ENCODE measurements at places on chromosomes 7 and 10.

GRCh38 chr7:116741625-116742316 lies 69.8 kb downstream of the MET start:
- DNase-seq: no peak

- no peak for DNase-seq
Measured at GRCh38 chr7:28984217-28984616, 26.1 kb upstream of the TRIL start.

DNA sequence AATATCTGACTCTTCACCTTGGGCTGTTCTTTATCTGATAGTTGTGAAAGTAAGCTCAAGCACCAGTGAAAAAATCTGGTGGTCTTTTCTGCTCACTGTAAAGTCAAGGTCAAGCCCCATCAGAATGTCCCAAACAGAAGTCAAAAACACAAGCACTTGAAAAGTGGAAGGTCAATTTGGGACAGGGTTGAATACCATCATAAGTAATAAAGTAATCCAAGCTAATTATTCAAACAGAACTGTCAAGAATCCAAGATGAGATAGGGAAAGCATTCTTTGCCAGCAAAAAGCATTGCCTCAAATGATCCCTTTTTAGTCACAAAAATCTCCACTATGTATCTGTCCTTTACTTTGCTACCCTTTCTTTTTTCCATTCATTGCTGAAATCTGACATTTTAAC lies 430.1 kb upstream of the NPVF start:
- no peak for DNase-seq

GRCh38 chr10:108691126-108691525 lies 1232.2 kb downstream of the XPNPEP1 start:
- DNase-seq: no peak

DNA sequence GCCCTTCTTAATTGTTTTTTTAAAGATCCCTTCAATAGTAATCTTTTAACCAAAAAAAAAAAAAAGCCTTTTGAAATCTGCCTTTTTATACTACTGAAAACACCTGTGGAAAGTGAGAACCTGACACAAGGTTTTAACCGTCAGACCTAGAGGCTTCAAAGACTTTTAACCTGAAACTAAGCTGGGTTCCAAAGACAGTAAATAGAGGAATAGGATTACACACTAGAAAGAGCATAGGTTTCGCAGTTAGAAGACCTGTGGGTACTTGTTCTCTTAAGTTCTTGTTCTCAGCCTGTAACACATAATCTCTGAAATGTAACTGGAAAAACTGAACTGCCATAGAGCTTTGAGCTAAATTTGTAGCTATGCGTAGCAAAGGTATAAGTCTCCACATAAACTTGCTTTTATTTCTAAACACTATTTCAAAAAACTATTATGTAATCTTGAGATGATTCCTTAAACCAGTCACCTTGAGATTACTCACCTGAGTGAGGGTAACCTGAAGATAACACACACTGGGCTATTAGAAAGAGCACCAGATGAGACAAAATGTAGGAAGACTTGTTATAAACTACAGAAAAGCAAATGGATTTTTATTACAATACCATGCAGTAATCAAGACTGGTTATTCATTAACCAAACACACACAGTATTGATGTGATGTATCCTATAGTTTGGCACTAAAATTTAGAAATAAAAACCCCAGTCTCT lies 196.6 kb upstream of the FRMD4A start:
- no peak for DNase-seq

DNA sequence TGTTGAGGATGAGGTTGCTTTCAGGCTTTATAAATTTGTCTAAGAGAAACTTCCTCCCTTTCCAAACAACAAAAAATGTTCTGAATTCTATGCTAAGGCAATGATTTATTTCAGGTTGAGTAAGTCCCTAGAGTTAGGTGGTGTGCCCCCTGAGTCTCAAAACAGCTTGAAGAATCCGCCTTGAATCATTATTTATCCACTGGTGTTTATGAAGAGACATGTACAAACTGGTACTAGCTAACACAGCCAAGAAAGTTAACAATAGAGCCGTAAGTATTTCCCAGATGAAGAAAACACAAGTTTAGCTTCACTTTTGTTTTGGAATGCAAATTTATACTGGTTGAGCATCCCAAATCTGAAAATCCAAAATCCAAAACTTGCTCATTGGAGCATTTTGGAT lies 66.2 kb upstream of the SRPK2 start:
- DNase-seq: no peak

- no peak for DNase-seq
Measured at GRCh38 chr10:72245949-72246525, 27.7 kb upstream of the DDIT4 start.

GRCh38 chr7:77954773-77955555 lies 156.4 kb downstream of the PHTF2 start:
- DNase-seq: no peak

- DNase-seq: no peak
Measured at GRCh38 chr10:49549640-49550346, 10.9 kb upstream of the ERCC6 start.

- DNase-seq: no peak
Measured at GRCh38 chr7:40865441-40866233, 730.8 kb downstream of the SUGCT start.

- DNase-seq: peak; percentile 71
Measured at GRCh38 chr7:23062452-23062851, 43.1 kb upstream of the KLHL7 start.

DNA sequence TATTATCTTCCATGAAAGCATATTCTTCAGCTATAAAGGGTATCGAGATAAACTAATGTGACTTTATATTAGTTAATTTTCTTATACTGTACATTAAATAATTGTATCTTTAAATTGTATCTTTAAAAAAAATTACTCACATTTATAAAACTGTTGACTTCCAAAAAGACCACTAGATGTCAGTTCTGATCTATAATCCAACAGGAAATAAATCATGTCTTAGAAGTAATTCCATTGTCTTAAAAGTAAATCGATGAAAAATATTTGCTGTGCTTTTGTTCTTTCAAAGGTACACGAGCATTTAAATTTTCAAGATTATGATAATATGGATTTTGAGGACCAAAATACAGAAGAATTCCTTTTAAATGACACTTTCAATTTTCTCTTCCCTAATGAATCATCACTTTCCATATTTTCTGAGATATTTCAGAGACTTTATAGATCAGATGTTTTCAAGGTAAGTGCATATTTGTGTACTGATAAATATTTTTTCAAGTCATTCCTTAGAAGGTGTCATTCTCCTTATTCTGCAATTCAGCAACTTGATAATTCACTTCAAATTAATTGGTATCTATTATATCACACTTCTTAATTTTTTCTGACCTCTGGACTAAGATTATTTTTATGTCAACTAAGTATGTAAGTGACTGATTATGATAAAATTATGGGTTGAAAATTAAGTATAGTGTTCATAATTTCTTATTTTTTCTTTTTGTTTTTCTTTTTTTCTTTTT lies 138.5 kb downstream of the CPED1 start:
- no peak for DNase-seq

GRCh38 chr10:102859911-102860310 lies 5.9 kb downstream of the BORCS7 start:
- no peak for DNase-seq

DNA sequence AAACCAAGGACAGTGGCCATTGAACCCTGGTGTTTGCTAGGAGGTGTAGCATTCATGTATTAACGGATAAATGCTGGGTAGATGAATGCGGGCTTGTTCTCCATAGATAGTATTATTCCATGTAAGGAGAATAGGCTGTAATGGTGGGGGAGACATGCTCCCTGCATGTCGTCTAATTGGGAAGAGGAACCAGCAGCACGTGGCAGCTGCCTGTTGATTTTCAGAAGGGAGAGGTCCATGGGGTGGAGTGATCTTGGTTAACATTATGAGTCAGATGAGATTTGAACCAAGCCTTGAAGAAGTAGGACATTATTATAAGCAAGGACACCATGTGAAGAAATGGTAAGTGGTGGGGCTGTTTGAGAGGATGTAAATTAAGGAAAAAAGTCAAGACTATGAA lies 112.5 kb downstream of the WNT2 start:
- DNase-seq: no peak

- DNase-seq: no peak
Measured at GRCh38 chr7:73833251-73833919, 2.6 kb downstream of the CLDN4 start.

GRCh38 chr7:18806177-18806576 lies 310.6 kb downstream of the HDAC9 start:
- no peak for DNase-seq

GRCh38 chr7:132619967-132620366 lies 43.7 kb upstream of the PLXNA4 start:
- DNase-seq: no peak

GRCh38 chr10:11378835-11379234 lies 232.6 kb downstream of the USP6NL start:
- DNase-seq: no peak

DNA sequence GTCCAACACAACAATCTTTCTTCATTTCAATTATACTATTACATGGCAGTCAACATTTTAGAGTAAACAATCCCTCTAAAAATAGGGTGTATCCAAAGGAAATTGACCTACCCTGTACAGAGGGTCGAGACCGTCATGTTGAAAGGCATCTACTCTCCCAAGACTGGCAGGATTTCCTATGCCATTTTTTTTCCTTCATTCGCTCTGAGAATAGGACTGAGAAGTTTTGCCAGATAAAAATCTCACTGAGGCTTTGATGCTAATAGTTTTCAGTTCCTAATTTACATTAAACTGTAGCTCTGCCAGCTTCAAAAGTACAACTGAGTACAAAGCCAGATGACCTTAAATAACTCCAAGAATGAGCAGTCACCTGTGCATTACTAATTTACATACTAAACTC lies 84.5 kb upstream of the SEMA3C start:
- no peak for DNase-seq

DNA sequence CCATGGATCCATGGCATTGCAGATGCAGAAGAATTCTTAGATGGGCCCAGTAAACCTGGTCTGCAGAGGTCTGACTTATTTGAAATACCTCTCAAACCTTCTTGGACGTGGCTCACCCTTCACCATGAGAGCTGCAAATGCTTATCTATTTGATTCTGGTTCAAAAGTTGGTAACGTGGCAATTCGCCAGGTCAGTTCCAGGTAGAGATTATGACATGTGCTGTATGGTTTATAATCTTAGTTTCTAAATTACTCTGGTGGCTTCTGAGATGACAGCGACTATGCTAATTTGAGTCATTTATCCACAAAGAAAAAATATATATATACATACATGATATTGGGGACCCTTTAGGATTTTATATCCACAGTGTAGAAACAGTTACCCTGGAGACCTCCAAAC lies 68.8 kb downstream of the NRP1 start:
- DNase-seq: no peak

GRCh38 chr10:71359364-71360046 lies 37.2 kb upstream of the CDH23 start:
- DNase-seq: no peak

DNA sequence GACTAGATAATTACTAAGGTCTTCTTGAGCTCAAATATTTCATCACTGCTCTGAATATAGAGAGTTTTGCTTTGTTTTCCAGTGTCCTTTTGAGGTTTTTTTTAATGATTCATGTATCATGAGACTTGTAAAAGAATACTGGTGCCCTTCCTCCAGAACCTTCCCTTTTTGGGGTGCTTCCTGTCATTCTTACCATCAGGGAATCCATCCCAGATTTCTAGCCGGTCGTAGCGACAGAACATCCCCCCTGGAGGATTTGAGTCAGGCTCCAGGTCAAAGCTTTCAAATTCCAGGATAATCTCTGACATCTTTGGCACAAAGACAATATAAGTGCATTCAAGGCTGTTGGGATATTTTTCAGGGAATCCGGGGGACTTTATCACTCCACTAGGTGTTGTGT lies 71.0 kb downstream of the NRP1 start:
- DNase-seq: no peak

DNA sequence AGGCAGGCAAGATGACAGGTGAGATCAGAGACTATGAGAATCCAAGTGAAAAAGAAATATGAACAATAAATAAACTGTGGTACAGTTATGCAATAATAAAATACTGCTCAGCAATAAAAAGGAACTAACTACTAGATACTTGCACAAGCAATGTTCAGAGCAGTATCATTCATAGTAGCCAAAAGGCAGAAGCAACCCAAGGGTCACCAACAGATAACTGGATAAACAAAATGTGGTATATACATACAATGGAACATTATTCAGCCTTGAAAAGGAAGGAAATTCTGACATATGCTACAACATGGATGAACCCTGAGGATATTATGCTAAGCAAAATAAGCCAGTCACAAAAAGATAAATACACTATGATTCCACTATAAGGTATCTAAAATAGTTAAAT lies 76.9 kb upstream of the KCNIP2 start:
- no peak for DNase-seq

- DNase-seq: no peak
Measured at GRCh38 chr7:94431176-94431575, 36.5 kb downstream of the COL1A2 start.

- DNase-seq: no peak
Measured at GRCh38 chr7:471866-472639, 47.6 kb downstream of the PDGFA start.

GRCh38 chr10:69901628-69902505 lies 100.2 kb downstream of the COL13A1 start:
- DNase-seq: no peak

- no peak for DNase-seq
Measured at GRCh38 chr7:133167300-133167699, 85.4 kb upstream of the CHCHD3 start.

- no peak for DNase-seq
Measured at GRCh38 chr7:747186-747585, 20.1 kb upstream of the PRKAR1B start.

DNA sequence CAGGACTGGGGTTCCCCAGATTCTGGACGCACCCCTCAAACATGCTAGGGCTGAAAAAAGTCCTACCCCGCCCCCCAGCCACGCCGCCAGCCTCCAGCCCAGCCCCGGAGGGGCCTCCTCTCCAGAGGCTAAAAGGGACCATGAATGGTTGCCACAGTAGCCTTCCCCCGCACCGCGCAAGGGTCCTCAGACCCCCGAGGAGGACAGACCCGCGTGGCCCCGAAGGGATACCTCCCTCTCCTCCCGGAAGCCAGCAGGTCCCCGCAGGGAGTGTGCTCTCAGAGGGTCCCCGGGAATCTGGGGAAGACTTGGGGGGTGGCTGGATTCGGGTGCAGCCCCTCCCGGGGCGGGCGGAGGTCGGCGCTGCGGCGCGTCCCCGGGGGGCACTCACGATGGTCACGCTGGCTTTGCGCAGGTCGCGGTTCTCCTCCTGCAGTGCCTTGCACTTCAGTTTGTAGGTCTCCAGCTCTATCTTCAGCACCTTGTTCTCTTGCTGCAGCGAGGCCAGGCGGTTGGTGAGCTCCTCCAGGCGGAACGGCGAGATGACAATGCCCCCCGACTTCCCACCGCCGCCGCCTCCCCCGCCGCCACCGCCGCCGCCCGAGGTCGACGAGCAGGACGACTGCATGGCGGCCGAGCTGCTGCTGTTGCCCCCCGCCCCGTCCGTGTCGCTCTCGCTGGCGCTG lies 482 bp downstream of the CCDC6 start:
- no peak for DNase-seq

- no peak for DNase-seq
Measured at GRCh38 chr7:146510088-146510680, 393.6 kb downstream of the CNTNAP2 start.

- DNase-seq: no peak
Measured at GRCh38 chr10:100745882-100746783, 751 bp downstream of the PAX2 start.

- no peak for DNase-seq
Measured at GRCh38 chr10:78212786-78213175, 179.1 kb downstream of the RPS24 start.

GRCh38 chr7:107563775-107564552 lies at the start of the genes COG5 and DUS4L:
COG5 (minus strand) TSS chr7:107563920; CDS start chr7:107563896, 24 bp downstream.
DUS4L (plus strand) TSS chr7:107563971; CDS start chr7:107567071, 3,100 bp downstream.
- DNase-seq: peak; percentile 85

GRCh38 chr10:90417476-90418210 lies 440.2 kb downstream of the HTR7 start:
- no peak for DNase-seq

- no peak for DNase-seq
Measured at GRCh38 chr7:131753620-131754222, 197.3 kb upstream of the PODXL start.
